ENCODE measurements at places on chromosomes 2 and 18.

DNA sequence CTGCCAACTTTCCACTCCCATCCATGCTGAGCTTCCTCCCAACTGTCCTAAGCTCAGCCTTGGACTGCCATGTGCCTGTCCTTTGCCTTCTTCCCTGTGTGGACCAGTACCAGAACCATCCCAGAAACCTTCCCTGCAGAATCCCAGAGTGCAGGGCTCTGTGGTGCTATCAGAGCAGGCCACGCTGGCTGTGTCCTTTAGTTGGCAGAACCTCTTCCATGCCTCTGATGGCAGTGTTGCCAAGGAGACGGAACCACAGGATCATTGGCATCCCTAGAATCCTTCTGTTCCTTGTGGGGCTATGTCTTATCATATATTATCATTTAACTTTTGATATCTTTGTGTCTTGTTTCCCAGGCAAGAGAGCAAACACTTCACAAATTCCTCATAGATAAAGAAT is 73.0 kb upstream of the NOSTRIN start:
- no peak for DNase-seq

DNA sequence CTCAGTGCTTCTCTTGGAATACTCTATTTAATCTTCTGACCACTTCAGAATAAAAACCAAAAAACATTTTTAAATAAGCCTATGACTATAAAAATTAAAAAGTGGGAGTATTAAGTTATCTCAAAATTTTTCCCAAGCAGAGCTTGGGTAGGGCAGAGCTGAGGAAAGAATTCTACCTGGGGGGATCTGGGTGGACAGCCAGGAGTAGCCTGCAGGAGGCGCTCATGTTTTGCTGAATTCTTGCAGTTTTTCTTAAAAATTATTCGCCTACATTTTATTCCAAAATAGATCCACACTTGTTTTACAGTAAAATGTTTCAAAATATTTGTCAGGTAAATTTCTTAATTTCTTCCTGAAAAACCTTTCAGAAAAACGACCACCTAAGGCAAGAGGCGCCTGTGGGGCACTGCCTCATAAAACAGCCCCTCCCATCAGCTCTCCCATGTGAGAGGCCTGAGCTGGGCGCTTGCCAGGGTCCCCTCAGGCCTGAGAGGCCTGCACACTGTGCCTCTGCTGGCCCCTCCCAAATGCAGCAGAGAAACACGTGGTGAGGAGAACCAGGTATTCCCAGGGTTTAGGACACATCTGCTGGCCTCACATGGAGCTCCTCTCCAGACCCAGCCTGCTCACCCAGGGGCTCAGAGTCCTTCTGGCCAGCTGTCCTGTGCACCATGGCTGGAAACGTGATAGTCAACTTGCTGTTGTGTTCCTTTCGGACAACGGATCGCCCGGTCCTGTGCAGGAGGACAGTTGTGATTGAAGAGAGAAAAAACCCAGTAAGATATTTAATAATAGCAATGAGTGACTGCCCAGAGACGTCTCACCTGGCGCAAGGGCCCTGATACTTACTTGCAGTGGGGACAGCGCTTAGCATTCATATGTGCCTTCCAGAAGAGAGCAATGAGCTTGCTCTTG is 17.5 kb downstream of the POLR1A start:
- no peak for DNase-seq

- no peak for DNase-seq
Observed at GRCh38 chr2:30655660-30656059, 151.6 kb downstream of the CAPN13 start.

- DNase-seq: no peak
Observed at GRCh38 chr2:41940745-41941063, 107.1 kb upstream of the PKDCC start.

- DNase-seq: peak; percentile 69
Observed at GRCh38 chr2:37982147-37982582, 57.1 kb downstream of the RMDN2 start.

- no peak for DNase-seq
Observed at GRCh38 chr18:6661692-6662415, 67.7 kb upstream of the ARHGAP28 start.
